NCI-H1436 treated with DMSO at 0.1 percent for 48 hours (cell line): ENCODE measurements at places on chromosomes 5 and 9.

- DNase-seq = no peak
These were observed 85.8 kb upstream of the DMRT1 start for GRCh38 chr9:755454-756381.

DNA sequence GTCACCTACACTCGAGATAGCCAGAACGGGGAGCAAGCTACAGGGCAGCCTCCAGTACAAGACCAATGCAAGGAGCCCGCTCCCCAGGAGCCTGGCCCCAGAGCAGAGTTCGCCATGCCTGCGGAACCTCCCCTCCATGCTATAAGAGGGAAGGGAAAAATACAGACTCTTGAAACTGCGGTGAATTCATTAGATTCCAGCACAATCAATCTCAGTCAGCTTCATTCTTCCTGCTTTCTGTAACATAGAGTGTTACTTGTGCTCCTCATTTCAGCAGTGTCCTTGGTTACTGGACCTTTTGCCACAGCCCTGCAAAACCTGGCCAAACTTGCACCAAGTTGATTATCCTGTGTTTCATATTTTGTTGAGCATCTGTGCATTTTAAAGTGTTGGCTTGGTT, 22.2 kb upstream of the CREBRF start:
- no peak for DNase-seq

GRCh38 chr5:166724284-166724683, 1567.2 kb upstream of the WWC1 start:
- DNase-seq = no peak

DNA sequence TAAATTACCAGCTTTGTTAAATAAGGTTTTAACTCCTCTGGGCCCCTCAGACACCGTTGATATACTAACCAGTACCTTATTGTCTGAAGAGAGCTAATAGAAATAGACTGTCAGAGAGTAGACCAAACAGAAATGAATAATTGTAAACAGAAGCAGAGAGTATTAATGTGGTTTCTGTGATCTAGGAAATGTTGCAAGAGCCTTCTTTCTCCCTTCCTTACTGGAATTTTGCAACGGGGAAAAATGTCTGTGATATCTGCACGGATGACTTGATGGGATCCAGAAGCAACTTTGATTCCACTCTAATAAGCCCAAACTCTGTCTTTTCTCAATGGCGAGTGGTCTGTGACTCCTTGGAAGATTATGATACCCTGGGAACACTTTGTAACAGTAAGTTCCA, 5.1 kb downstream of the TYRP1 start:
- DNase-seq = no peak

DNA sequence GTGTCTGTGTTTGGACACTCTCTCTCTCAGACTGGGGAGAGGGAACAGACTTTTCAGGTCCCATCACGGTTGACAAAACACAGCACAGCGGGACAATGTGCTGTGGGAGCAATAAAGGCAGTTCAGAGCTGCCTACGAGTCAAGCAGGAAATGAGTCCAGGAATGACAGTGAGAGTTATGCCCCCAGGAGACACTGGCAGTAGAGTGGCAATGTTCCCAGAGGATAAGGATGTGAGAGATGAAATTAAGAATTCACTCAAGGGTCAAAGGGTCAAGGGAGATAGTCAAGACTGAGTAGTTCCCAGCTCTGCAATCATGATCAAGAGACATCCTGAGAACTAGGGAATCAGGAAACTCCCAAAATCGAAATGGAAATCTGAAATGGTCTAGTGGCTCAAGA, 156.1 kb downstream of the LURAP1L start:
- no peak for DNase-seq

DNA sequence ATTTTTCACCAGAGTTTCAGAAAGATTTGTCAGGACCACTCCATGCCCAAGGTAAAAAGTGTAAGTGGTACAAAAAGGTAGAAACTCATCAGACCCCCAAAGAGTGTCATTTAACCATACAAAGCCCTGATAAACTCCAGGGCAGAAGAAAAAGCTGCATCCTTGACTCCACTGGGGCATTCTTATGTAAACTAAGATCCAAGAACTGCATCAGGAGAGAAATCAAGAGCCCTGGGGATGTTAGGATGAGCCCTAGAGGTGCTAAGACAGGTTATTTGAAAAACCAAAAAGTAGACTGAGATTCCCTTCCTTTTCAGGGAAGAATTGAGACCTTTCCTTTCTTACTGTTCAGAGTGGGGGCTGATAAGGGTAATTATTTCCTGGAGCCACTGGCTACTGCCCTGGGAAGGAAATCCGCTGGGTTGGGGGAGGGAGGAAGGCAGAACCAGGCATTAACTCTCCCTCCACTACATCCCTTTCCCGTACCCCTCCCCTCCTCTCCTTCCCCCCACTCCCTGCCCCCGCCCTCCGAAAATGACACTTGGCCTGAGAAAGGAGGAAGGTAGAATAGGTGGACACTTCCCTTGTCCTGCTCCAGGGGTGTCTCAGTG, 54.7 kb downstream of the FXN start:
- DNase-seq = no peak

- no peak for DNase-seq
These were observed 68.6 kb upstream of the DPYSL3 start for GRCh38 chr5:147578228-147579024.

- DNase-seq = no peak
These were observed 73.8 kb upstream of the KLF9 start for GRCh38 chr9:70488098-70488792.

DNA sequence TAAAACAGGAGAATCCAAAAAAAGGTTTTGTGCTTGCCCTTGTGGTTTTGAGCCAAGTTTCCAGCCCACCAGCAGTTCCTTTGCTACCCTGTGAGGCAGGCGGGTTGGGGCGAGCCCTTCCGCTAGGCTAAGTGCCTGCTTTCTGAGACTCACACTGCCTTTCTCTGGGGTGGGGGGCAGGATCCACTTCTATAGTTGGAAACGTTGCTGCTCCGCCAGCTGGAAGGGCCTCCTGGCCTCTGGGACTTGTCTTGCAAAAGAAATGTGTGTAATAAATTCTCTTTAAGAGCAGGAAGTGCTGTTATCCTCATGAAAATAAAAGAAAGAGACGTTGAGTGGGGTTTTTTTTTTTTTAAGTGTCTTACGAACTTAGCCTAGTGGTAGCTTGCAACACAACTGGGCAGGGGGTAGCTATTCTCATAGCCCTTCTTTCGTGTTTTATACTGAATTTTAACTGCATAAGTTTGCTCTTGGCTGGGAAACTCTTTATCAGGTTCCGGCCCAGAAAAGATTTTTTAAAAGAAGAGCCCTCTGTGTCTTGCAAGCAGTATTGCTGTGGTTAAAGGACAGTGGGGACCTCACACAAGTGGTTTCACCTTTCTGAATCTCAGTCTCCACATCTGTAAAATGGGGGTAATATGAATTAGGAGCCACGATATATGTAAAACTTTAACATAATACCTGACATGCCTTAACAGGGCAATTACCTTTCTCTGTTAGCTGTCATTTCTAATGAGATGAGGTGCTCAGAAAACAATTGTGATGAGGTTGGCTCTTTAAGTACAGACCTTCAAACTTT, 19.8 kb downstream of the JADE2 start:
- DNase-seq = no peak
